ENCODE measurements at places on chromosomes 13 and 19. TPM values are rescaled to one million over a fixed set of nuclear protein-coding genes. Genes with fewer than 3 reads are reported as not detected.

- H3K4me3 ChIP-seq: no peak overlapping the region
- H3K27me3 ChIP-seq: peaks cover 14% of the 10 kb centered on the region
- no peak overlapping the region for H3K27ac ChIP-seq
- H3K36me3 ChIP-seq: no peaks in the 10 kb centered on the region
- H3K4me1 ChIP-seq: no peaks in the 10 kb centered on the region
Measured at GRCh38 chr13:76816394-76816793, 69.8 kb downstream of the KCTD12 start.

DNA sequence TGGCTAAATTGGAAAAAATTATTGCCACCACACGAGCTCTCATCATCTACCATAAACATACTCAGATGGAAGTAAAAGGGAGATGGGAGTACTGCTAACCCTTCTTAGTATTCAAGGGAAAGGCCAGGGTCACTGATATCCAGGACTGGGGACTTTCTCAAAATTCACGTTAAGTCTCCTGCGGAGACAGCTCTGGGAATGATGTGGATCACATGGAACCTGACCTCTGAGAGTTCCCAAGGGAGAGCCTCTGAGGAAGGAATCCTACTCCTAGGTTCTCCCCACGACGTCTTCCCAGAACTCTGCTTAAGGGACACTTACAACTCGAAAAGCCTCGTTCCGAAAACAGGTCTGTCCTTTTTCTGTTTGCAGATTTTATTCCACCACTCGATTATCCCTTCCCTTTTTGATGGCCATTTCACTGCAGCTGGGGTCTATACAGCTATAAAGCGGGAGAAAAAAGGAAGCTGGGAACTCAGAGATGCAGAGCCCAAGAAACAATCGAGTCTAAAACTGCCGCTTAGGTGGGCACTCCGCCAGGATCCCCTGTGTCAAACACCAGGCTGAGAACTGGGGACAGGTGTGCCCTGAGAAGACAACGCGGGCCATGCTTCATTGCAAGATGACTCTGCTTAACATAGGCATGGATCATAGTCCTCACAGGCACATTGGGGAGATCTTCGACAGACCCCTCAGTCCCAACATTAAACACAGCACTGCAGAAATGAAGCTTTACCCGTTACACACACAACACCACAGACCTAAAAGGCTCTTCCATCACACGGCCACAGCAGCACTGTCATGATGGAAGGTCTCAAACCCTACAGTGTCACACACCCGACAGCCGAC lies 823 bp upstream of the ZNF567 start:
- H3K27me3 ChIP-seq: no peaks in the 10 kb centered on the region
- H3K27ac ChIP-seq: peak overlapping the region; percentile 29
- H3K4me1 ChIP-seq: no peaks in the 10 kb centered on the region

- no peak overlapping the region for H3K27ac ChIP-seq
- H3K4me1 ChIP-seq: no peaks in the 10 kb centered on the region
- DNase-seq: no peak
- no peaks in the 10 kb centered on the region for H3K27me3 ChIP-seq
Measured at GRCh38 chr13:62687732-62688131, 1272.1 kb upstream of the PCDH20 start.

DNA sequence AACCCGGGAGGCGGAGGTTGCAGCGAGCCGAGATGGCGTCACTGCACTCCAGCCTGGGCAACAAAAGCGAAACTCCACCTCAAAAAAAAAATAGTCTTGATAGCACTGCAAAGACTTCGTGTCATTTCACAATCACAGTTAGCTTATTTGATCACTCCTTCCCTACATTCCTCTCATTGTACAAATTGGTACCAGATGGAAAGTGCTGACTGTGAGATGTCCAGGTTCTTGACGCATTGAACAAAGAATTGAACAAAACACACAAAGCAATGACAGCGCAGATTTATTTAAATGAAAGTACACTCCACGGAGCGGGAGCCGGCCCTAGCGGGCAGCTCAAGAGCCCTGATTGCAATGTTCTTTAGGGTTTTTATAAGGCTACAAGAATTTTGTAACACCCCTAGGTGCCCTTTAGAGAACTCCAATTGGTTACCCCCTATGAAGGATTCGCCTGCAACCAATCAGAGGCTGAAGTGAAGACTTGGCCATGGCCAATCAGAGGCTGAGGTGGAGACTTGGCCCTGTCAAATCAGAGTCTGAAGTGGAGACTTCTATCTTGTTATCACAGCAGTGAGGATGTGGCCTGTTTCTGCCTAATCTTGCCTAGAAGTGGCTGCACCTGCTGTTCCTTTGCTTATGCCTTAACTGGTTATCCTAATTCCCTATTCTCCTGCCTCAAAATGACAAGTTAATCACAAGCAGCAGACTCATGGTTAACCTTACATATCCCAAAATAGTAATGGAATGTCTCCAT lies 16.7 kb downstream of the ZNF556 start:
- DNase-seq: no peak
- H3K4me1 ChIP-seq: no peaks in the 10 kb centered on the region
- no peaks in the 10 kb centered on the region for H3K36me3 ChIP-seq
- H3K4me3 ChIP-seq: no peak overlapping the region

GRCh38 chr19:13164343-13165161 lies 14.3 kb downstream of the IER2 start:
- peaks cover 99% of the 10 kb centered on the region for H3K4me1 ChIP-seq
- peak overlapping the region; percentile 99 for H3K27ac ChIP-seq
- peak overlapping the region; percentile 48 for H3K4me3 ChIP-seq

DNA sequence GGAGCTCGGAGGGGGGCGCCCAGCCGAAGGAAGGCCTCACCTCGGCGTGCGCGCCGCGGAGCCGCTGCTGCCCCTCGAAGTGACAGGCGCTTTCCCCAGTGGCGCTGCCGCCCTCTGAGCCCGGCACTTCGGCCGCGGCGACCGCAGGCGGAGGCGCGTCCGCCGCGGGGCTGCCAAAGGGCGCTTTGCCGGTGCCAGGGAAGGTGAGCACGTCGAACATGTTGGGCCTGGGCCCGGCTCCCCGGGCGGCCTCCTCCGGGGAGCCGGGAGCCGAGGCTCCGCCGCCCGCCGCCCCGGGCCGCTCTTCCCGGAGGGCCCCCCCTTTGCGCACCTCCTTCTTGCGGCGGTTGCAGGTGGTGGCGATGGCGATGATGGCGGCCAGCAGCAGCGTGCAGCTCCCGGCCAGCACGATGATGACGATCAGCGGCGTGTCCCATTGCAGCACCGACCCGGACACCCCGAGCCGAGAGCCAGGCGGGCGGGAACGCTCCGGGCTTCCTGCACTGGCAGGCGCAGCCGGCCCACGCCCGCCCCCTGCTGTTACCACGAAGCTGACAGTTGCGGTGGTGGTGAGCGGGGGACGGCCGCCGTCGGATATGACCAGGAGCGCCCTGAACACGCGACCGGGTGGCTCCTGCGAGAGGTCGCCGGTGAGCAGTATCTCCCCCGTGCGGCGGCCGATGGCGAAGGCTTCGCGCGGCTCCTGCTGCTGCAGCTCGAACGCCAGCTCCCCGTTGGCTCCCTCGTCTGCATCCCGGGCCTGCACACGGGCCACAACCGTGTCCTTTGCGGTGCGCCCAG lies 2.5 kb downstream of the PCDH8 start:
- H3K27me3 ChIP-seq: peaks cover 24% of the 10 kb centered on the region
- H3K36me3 ChIP-seq: no peaks in the 10 kb centered on the region
- no peak for DNase-seq
- H3K4me1 ChIP-seq: no peaks in the 10 kb centered on the region
- no peak overlapping the region for H3K27ac ChIP-seq

- no peaks in the 10 kb centered on the region for H3K4me1 ChIP-seq
- H3K36me3 ChIP-seq: no peaks in the 10 kb centered on the region
- H3K4me3 ChIP-seq: no peak overlapping the region
- H3K27ac ChIP-seq: no peak overlapping the region
- no peak for DNase-seq
- H3K27me3 ChIP-seq: no peaks in the 10 kb centered on the region
Measured at GRCh38 chr19:23554548-23554947, 132.5 kb downstream of the ZNF675 start.

GRCh38 chr19:16893686-16893989 lies 4.8 kb downstream of the F2RL3 start:
- DNase-seq: no peak
- no peak overlapping the region for H3K4me3 ChIP-seq
- no peaks in the 10 kb centered on the region for H3K36me3 ChIP-seq
- no peaks in the 10 kb centered on the region for H3K27me3 ChIP-seq
- H3K4me1 ChIP-seq: peaks cover 2% of the 10 kb centered on the region

- H3K27me3 ChIP-seq: no peaks in the 10 kb centered on the region
- H3K4me1 ChIP-seq: no peaks in the 10 kb centered on the region
- H3K4me3 ChIP-seq: no peak overlapping the region
- DNase-seq: no peak
Measured at GRCh38 chr19:52094526-52095130, 937 bp downstream of the ZNF841 start.

GRCh38 chr19:41334793-41335192 lies 18.9 kb downstream of the TGFB1 start:
- no peak overlapping the region for H3K4me3 ChIP-seq
- no peak overlapping the region for H3K27ac ChIP-seq
- H3K4me1 ChIP-seq: no peaks in the 10 kb centered on the region

GRCh38 chr13:50928659-50929462 lies 19.3 kb downstream of the RNASEH2B start:
- H3K4me3 ChIP-seq: no peak overlapping the region
- no peak overlapping the region for H3K27ac ChIP-seq
- 0 out of 2 replicates have a peak, but pooled peaks cover 3% of the 10 kb centered on the region for H3K36me3 ChIP-seq
- no peaks in the 10 kb centered on the region for H3K4me1 ChIP-seq

- H3K36me3 ChIP-seq: no peaks in the 10 kb centered on the region
- H3K4me3 ChIP-seq: no peak overlapping the region
- H3K4me1 ChIP-seq: peaks cover 16% of the 10 kb centered on the region
- H3K27me3 ChIP-seq: no peaks in the 10 kb centered on the region
- peak; percentile 38 for DNase-seq
Measured at GRCh38 chr19:43439032-43439708, 24.5 kb downstream of the TEX101 start.

DNA sequence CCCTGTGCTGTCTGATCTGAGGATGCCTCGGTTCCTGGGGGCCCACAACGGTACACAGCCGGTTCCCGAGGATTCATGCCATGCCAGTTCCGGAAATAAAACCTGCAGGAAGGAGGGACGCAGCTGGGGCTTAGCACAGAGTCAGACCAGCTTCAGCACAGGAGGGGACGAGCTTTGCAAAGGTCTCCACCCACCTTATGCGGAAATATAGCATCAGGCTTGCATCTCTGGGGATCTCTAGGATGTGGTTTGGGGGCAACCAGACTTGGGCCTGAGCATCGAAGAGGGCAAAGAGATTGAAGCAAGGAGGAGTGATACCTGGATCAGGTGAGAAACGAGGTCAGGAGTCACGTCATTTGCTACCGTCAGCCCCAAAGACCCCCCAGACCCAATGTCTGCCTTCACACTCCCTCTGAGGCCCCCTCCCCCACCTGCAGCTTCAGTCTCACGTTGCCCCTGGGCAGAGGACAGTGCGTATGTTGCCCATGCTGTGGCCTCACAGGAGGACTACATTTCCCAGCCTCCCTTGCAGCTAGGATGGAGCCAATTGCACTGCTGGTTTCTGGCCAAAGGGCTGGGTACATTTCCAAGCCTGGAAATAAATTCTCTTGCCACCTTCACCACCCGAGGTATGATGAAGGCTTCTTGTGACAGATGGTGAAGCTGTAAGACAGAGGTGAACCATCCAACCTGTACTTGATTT lies 12.1 kb downstream of the TYK2 start:
- no peak overlapping the region for H3K27ac ChIP-seq
- H3K4me3 ChIP-seq: no peak overlapping the region
- no peaks in the 10 kb centered on the region for H3K27me3 ChIP-seq
- DNase-seq: no peak
- no peaks in the 10 kb centered on the region for H3K4me1 ChIP-seq

- DNase-seq: no peak
- no peak overlapping the region for H3K27ac ChIP-seq
- no peak overlapping the region for H3K4me3 ChIP-seq
- H3K36me3 ChIP-seq: no peaks in the 10 kb centered on the region
Measured at GRCh38 chr19:30645946-30646577, 273.9 kb downstream of the ZNF536 start.

DNA sequence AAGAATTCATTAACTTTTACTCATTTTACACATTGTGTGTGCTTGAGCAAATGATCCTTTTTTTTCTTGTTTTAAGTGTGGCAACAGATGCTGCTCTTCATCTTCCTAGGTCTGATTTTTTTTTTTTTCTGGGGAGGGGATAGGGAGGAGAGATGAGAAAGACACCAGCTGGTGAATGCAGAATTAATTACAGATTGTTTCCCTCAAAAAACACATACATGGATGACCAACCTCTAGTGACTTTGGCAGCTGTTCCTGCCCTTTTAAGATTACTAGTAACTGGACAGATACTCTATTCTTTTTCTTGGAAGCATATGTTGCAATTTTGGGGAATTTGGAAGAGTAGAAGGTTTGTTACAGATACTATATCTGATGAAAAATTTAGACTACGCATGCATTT lies 103.6 kb upstream of the MYO16 start:
- H3K4me3 ChIP-seq: no peak overlapping the region
- H3K4me1 ChIP-seq: no peaks in the 10 kb centered on the region
- no peak overlapping the region for H3K27ac ChIP-seq

GRCh38 chr19:43460362-43461016 lies 4.9 kb downstream of the LYPD3 start:
- H3K27ac ChIP-seq: no peak overlapping the region
- no peaks in the 10 kb centered on the region for H3K36me3 ChIP-seq
- H3K27me3 ChIP-seq: no peaks in the 10 kb centered on the region
- H3K4me1 ChIP-seq: peaks cover 16% of the 10 kb centered on the region
- no peak for DNase-seq

- no peak for DNase-seq
- H3K4me3 ChIP-seq: no peak overlapping the region
- H3K27ac ChIP-seq: no peak overlapping the region
- H3K27me3 ChIP-seq: no peaks in the 10 kb centered on the region
- peaks cover 14% of the 10 kb centered on the region for H3K4me1 ChIP-seq
- no peaks in the 10 kb centered on the region for H3K36me3 ChIP-seq
Measured at GRCh38 chr19:33823341-33823740, 26.7 kb downstream of the KCTD15 start.

GRCh38 chr19:3057275-3057714 lies 5.0 kb downstream of the TLE5 start:
- peak overlapping the region; percentile 56 for H3K27ac ChIP-seq
- no peak overlapping the region for H3K4me3 ChIP-seq
- DNase-seq: no peak

DIRAS1 gene
- total RNA-seq: 33.7 TPM

S1PR5 gene
- 4.4 TPM for total RNA-seq

KLK14 gene
- 0.76 TPM for total RNA-seq

PSG11 gene
- not detected for total RNA-seq

GPX4 gene
- total RNA-seq: 481 TPM

CEACAM20 gene
- not detected for total RNA-seq

CD177 gene
- not detected for total RNA-seq

TMEM205 gene
- 55.9 TPM for total RNA-seq

ADGRL1 gene
- 88.6 TPM for total RNA-seq

BICRA gene
- total RNA-seq: 11.3 TPM

TSSK6 gene
- 4.1 TPM for total RNA-seq

LGALS14 gene
- total RNA-seq: not detected

ZBTB32 gene
- not detected for total RNA-seq

All from HCT116 (cell line).